ENCODE measurements at places on chromosomes 1 and 21.

DNA sequence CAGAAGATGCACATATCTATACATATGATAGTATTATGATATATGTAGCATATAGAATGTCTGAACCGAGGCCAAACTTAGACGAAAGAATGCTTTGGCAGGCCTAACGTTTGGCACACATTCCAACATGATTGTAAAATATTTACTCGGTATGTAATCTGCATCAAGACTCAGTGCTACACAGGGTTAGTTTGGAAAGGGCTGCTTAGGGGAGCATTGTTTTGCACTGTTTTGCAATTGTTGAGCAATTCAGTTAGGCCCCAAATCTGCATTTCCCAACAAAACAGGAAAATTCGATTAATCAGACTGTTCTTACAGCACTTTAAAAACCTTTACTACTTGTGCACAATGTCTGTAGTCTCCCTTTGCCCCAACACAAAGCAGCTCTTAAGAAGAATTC is 216.0 kb upstream of the NEGR1 start:
- DNase-seq, result no peak

- DNase-seq, result no peak
These were observed 41.0 kb downstream of the NRIP1 start for GRCh38 chr21:15023776-15024175.

DNA sequence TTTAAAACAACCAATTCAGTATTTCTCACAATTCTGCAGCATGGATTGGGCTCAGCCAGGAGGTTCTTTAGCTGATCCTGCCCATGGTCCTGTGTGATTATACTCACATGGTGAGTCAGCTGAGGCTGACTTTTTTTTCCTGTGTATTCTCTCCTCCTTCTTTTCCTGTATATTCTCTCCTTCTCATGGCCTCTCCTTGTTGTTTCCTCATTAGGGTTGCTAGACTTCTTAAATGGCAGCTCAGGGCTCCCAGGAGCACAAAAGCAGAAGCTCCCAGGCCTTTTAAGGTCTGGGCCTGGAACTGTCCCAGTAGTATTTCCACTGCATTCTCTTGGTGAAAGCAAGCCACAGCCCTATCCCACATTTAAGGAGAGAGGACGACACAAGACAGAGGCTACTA is 26.8 kb downstream of the VANGL1 start:
- no peak for DNase-seq

DNA sequence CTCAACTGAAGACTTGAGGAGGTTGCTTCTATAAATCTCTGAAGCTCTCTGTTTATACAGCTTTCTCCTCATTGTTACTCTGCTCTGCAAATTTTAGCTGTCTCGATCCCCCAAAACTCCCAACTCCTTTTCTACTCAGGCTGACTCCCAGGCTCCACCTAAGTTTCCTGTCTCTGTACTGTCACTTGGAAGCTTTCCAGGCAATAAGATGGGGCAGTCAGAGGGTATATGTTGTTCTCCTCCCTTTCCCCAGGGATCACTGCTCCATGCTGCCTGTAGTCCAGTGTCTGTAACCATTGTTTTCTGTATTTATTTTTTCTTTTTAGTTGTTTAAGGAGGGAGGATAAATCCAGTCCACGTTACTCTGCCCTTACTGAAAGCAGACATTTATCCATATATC is 13.4 kb downstream of the TSNAX start:
- DNase-seq, result no peak

- DNase-seq, result no peak
These were observed 45.7 kb downstream of the PSMG1 start for GRCh38 chr21:39137248-39138178.

- no peak for DNase-seq
These were observed 12.9 kb downstream of the PI4KB start for GRCh38 chr1:151314137-151314875.

GRCh38 chr1:181064702-181065101 is 23.8 kb upstream of the IER5 start:
- DNase-seq, result no peak

- peak; percentile 23 for DNase-seq
These were observed 1.0 kb downstream of the SLC35D1 start for GRCh38 chr1:67052741-67053534.

DNA sequence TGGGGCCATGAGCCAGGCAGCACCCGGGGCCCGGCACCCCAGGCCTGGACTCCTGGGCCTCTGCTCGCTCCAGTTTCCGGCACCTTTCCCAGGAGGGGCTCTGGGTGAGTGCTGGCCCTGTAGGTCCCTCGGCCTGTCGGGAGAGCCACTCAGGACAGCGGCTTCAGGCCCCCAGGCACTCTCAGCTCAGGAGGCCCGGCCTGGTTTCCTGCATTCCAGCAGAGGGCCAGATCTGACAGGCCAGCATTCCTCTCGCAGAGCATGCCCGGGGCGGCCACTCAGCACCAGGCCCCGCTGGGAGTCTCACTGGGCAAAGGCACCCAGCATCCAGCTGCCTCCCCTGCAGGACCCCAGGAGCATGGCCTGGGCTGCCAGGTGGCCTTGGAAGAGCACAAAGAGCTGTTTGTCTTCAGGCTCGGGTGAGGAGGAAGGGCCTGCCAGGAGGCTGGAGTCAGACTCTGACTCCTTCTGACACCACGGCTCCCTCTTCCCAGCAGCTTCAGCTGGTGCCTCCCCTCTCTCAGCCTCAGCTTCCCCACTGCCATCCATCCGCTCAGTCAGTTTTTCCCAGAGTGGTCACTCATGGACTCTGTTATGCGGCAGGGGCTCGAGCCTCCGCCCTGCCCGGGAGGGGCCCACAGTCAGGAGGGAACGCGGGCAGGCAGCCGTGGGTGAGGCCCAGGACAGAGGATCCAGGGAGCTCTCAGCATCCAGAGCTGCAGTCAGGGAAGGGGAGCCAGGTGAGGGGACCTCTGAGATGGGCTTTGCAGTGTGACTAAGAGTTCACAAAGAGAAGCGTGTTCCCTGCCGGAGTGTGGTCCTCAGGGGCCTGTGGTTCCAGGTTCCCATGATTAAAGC is 51.7 kb downstream of the WNT9A start:
- no peak for DNase-seq

- DNase-seq, result no peak
These were observed 3.1 kb downstream of the PTAFR start for GRCh38 chr1:28173151-28173979.

DNA sequence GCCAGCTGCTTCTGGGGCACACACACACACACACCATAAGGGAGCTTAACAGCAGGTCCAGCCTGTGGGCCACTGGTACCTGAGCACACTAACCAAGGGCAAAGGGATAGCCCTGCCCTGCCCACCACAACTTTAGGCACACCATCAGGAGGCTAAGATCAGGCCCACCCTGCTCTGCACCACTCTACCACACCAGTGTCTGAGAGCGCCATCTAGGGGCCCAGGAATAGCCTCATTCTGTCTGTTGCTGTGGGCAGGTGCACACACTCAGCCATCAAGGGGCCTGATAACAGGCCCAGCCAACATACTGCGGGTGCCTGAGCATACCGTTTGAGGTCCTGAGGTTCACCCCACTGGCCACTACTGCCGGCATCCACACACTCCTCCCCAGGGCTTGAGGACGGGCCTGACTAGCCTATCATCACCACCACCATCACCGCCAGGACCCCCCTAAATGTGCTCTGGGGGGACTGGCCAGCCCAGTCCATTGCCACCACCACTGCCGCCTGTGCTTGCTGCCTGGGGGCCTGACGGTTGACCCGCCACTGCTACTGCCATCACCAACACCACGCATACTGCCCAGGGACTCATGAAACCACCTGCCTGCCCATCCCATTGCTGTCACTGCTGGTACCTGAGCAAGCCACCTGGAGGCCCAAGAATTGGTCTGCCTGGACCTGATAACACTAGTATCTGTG is 31.3 kb downstream of the NSL1 start:
- no peak for DNase-seq

GRCh38 chr1:1915911-1916840 is 1.1 kb downstream of the CALML6 start:
- no peak for DNase-seq

DNA sequence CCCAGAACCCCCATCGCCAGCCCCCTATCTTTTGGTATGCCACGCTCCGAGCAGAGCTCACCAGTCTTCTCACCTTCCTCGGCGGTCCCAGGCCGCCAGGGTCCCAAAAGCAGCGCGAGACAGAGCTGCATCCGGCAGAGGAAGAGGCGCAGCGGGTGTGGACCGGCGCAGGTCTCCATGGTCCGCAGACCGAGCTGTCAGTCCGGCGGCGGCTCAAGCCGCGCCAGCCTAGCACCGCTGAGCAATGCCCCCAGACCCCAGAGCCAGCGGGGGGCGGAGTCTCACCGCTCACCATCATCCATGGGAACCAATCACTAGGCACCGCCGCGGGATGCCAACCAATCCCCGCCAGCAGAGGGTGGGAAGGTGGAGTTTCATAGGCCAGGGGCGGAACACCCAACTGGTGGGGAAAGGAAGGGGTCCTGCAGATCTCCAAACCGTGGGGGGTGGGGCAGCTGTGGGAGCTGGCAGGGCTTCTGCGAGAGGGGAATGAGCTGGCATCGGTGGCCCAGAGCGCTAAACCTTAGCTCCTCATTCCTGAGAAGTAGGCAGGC is at the start of gene EPHA10:
EPHA10 (minus strand) TSS at position 233 of the 554 bp plus-strand sequence; CDS start at position 179, 54 bp downstream.
- no peak for DNase-seq

DNA sequence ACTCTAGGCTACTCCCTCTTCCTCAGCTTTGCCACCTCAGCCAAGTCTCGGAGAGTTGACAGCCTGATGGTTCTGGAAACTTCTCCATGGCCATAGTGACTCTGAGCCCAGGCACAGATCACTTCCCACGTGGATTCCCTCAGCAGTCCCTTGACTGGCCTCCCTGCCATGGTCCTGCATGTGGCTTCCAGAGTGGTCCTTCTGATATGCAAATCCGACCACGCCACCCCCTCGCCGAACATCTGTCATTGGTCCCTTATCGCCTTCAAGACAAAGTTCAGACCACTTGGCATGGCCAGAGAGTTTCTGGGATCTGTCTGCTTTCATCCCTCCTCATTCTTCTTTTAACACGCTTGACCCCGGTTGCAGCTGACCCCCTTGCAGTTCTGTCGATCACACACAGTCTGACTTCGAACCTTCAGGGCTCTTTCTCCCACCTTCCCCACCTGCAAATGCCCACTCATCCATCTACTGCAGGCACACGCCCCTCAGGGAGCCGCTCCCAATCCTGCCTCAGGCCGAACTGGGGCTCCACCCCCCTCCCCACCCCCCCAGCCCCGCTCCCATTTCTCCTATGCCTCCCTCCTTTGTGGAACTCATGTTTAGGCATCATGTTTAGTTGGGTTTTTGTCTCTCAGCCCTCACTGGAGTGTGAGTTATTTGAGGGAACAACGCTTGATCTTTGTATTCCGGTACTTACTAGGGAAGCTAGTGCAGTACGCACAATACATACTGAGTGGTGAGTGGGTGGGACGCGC is 29.0 kb downstream of the KIAA1614 start:
- no peak for DNase-seq

GRCh38 chr21:42534421-42535378 is 21.0 kb downstream of the SLC37A1 start:
- no peak for DNase-seq

DNA sequence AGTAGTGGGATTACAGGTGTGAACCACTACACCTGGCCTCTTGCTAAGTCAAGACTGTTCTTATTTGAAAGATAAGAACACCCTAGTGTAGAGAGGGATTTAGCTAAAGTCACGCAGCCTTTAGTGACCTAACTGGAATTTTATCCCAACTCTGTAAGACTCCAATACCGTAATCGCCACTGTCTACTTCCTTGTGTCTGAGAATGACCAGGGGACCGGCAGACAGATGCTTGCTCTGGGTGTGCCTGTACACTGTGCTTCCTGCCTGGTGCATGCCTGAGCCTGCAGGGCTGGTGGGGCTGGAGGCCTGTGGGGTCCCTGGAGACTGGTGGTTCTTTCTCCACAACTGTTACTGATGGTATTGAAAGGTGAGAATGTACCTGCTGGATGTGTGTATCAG is 15.3 kb downstream of the MFSD2A start:
- no peak for DNase-seq

DNA sequence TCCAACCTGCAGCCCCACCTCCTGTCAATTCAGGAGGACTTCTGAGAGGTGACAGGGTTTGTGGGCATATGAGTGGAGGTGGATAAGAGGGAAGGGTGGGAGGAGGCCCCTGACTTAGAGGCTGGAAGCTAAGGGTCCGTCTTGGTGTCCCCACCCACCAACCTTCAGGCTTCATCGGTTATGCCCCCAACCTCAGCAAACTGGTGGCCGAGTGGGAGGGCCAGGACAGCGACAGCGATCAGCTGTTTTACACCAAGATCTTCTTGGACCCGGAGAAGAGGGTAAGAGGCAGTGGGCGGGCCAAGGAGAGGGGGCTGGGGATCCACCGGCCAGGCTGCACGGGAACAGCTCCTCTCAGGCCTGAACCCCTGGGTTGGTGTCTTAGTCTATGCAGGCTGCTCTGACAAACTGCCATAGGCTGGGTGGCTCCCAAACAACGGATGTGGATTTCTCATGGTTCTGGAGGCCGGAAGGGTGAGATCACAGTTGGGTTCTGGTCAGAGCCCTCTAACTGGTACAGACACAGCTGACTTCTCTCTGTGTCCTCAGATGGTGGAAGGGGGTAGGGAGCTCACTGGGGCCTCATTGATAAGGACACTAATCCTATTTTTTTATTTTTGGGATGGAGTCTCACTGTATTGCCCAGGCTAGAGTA is 18.1 kb downstream of the PLOD1 start:
- no peak for DNase-seq

- no peak for DNase-seq
These were observed 131.2 kb upstream of the UBE2U start for GRCh38 chr1:64072089-64072793.

DNA sequence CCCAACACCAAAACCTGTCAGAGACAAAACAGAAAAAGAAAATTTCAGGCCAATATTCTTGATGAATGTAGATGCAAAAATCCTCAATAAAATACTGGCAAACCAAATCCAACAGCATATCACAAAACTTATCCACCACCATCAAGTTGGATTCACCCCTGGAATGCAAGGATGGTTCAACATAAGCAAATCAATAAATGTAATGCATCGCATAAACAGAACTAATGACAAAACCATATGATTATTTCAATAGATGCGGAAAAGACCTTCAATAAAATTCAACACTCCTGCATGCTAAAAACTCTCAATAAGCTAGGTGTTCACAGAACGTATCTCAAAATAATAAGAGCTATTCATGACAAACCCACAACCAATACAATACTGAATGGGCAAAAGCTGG is 3.8 kb upstream of the OR2L5 start:
- no peak for DNase-seq

DNA sequence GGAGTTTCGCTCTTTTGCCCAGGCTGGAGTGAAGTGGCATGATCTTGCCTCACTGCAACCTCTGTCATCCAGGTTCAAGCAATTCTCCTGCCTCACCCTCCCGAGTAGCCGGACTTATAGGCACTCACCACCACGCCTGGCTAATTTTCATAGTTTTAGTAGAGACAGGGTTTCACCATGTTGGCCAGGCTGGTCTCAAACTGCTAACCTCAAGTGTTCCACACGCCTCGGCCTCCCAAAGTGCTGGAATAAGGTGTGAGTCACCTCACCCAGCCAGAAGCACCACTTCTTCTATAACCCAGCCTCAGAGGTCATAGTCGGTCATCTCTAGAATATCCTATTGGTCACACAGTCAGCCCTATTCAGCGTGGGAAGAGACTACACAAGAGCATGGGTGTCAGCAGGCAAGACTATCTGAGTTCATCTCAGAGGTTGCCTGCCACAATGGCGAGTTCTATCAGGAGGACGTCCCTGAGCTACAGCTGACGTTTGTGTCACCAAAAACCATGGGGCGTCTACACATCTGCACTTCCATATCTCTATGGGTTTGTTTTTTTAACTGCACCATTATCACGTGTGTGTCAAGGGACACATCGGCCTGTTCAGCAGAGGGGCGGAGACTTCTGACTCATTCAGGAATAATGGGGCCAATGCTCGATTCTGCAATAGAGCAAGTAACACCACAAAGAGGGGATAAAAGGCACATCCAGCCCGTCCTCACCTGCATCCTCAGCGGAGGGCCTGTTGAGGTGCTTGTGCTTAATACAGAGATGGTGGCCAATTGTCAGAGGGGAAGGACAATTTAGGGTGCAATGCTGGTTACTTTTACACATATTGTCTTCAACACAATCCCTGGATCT is 256.3 kb upstream of the IRF2BP2 start:
- DNase-seq, result no peak
